NCI-H1930 (cell line): ENCODE measurements at places on chromosomes 2 and 18.

DNA sequence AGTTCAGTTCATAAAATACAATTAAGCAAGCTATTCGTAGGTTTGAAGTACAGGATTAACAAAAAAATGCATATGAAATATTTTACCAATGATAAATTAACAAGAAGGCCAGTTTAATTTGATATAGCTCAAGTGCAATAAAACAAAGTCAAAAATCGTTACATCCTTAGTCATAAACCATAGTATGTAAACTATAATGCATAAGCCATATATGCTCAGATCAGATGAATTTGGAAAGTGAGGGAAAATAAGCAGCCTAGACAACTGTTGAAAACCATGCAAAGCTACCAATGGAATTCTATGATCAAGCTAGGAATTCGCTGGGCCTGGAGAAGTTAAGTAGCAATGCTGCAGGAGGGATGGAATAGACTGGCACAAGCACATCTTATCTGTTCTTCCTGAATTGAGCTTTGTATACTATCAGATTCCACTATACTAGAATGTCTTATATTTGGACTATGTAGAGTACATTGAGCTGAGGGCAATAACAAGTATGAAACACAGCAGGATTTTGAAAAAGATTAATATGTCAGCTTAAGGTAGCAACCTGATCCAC lies 682.0 kb downstream of the IRS1 start:
- DNase-seq = no peak

DNA sequence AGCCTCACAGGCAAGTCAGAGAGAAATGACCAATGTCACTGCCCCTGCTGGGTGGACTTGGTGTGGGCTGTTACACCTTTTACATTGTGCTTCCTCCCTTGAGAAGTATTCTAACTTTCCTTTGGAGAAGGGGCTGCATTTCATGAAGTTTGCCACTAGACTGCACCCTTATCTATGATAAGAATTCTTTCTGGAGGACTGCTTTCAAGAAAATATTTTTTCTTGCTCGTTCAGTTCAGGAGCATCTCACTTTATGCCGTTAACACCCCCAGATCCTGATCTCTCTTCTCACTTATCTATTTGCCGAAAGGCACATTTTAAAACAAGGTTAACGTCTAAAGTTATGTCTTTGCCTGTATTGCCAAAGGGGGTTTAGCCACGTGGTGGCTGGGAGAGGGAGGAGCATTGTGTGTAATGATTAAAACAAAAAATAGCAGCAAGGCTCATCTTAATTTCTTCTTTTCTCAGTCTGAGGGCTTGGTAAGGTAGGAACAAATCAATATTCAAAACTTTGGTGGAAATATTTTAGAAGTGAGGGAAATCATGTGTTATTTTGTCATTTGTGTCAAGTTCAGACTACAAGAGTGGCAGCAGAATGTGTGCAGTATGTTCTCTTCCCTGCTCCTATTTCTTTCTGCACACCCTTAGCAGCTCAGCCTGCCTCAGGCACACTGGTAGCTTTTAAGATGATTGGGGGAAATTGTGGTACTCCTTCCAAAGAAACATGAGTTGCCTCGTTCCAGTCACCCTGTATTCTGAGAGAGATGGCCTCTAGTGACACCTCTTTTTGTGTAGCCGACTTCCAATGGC lies 1.6 kb upstream of the IGFBP5 start:
- no peak for DNase-seq

- no peak for DNase-seq
Measured at GRCh38 chr2:23760736-23761135, 166.2 kb downstream of the ATAD2B start.

- DNase-seq = no peak
Measured at GRCh38 chr2:72114693-72115051, 33.0 kb downstream of the CYP26B1 start.

- DNase-seq = no peak
Measured at GRCh38 chr2:26971911-26972786, 1.7 kb downstream of the MAPRE3 start.

DNA sequence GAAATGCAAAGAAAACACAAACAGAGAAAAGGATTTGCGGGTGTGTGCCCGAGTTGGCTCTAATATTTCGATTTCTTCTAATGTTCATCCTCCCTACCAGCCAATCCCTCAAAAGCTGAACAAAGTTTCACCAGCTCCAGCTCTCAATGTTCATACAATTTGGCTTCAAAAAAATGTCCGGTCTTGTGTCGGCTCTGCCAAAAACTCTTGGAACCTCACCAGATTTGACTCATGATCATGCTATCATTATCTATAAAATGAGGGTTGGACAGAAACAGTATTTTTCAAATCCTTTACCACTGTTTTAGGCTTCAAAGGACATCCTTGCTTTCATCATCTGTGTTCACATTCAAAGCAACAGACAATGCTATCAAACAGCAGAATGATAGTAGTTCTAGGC lies 88.2 kb downstream of the CRACDL start:
- no peak for DNase-seq

DNA sequence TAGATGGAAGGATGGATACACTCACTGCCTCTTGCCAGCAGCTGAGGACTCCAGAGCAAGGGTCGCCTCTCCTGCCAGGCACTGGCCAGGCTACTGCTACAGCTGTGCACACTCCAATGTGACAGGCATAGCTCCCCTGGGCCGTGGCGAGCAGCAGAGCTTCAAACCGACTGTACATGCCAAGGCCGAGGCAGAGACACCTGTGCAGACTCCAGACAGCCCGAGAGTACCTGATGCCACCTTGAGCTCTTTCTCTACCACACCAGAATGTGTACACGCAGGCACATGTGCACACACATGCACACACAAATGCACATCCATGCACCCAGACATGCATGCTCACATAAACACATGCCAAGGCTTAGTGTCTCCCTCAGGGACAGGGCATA lies 508.3 kb upstream of the MYT1L start:
- no peak for DNase-seq

DNA sequence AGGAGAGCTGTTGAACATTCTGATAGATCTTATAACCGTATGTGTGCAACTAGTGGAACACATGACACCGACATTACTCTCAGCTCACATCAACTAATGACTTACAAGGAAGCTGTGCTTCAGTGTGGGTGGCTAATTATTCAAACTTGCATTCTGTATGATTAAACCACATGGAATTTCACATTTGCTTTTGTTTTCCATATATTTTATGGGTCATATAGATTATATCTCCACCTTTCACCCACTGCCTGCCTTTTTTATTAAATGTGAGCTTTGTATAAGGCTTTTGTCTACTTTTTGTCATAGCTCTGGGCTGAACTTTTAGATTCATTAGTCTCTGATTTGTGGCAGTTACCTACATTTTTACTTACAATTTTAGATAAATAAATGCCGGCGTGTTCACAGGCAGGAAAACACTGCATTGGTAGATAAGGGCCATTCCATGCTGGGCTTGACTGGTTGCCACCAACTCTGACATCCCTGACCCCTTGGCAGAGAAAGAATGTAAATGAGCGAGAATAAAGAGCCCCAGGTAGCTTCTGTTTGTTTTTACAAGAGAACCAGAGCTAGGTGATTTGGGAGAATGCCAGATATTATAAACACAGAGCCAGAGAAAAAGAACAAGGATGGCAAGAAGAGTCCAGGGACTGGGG lies 35.7 kb downstream of the LYPD6 start:
- DNase-seq = no peak

DNA sequence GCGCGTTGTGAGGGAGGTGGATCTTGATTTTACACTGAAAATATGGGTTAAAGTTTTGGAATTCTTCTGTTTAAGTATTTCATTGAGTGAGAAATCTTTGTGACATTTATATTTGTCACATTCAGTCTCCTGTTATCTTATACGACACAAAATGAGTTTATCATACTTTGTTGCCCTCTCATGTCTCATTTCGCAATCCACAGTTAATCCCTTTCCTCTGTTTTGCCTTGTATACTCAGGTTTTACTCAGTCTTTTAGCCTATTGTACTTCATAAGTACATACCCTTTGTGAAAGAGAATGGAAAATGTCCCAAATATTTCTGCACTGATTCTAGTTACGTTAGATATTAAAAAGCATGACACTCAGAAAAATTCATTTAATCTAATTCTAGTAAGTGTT lies 142.7 kb downstream of the ATP9B start:
- DNase-seq = no peak

- no peak for DNase-seq
Measured at GRCh38 chr2:26738481-26738880, 25.6 kb upstream of the SLC35F6 start.

DNA sequence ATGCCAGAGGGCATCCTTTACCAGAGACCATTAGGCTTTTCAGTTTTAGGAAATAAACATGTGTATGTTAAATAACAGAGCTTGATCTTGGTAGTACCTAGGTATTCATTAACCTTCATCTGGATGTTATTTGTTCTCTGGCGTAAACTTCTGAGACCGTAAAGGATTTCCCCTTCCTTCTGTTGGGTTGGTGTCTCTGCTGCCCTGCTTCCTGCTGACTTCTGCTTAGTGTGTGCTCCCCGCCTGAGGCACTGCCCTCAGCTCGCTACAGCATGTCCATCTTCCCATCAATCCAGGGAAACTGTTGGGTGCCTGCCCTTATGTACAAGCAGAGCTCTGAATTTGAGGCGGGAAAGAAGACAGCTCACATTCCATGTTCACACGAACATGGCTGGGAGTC lies 177.9 kb downstream of the TPGS2 start:
- DNase-seq = no peak

DNA sequence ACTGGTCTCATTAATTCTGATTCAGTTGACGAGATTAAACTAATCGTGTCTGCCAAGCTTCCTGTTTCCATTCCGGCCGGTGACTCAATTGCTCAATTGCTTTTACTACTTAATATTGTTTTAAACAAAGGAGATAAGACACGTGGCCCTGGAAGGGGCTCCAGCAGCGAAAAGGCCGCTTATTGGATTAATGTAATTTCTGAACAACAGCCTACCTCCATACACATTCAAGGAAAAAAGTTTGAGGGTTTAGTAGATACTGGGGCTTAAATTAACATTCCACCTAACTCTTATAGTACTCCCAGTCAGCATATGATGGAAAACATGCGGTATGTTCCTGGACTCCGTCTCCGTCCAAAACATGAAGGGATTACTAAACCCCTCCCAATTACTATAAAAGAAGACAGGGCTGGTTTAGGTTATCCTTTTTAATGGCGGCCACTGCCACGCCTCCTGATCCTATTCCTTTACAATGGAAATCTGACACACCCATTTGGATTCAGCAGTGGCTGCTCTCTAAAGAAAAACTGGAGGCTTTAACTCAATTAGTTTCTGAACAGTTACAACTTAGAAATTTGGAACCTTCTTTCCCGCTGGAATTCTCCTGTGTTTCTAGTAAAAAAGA lies 27.1 kb downstream of the VPS54 start:
- DNase-seq = no peak

DNA sequence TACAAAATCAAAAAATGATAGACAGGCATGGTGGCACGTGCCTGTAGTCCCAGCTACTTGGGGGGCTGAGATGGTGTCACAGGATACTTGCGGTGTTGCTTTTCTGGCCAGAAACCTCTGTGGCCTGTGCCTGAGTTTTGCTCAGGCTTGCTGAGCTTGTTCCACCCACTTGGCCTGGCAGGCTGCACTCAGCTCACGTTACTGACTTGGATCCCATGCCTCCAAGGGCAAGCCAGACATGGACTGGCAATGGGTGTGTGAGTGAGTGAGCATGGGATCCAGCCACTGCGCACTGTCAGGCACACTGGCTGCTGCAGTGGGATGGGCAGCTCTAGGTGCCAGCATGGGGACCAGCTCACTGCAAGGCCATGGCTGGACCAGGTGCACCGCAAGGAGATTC lies 67.9 kb downstream of the NCAPH start:
- no peak for DNase-seq
